ENCODE measurements at places on chromosomes 11 and 22.

- DNase-seq, result peak; percentile 23
These were observed 77.6 kb upstream of the RTL6 start for GRCh38 chr22:44575381-44576268.

- no peak for DNase-seq
These were observed 357.2 kb downstream of the TMEM135 start for GRCh38 chr11:87394924-87395323.

DNA sequence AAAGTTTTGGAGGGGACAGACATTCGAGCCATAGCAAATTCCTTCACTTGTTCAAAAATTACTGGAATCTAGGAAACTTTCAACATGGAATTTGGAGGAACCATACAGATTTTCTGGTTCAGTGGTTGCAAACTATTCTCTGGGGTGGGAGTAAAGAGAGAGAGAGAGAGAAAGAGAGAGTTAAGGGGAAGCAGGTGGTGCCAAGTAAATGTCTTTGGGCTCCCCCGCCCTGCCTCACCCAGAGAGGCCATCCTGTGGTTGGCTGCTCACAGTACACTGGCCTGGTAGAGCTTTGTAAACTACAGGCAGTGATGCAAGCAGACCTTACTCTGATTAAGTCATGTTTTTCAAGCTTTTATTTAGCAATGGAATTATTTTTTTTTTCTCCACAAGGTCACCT lies 82.6 kb downstream of the ADAMTS15 start:
- DNase-seq, result no peak

DNA sequence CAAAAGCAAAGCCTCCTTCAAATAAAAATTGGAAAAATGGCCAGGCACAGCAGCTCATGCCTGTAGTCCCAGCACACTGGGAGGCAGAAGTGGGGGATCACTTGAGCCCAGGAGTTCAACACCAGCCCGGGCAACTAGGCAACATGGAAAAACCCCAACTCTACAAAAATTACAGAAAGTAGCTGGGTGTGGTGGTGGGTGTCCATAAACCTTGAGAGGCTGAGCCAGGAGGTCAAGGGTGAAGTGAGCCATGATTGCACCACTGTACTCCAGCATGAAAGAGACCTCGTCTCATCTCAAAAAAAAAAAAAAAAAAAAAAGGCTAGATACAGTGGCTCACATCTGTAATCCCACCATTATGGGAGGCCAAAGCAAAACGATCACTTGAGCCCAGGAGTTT lies 22.3 kb downstream of the DDX6 start:
- DNase-seq, result no peak

DNA sequence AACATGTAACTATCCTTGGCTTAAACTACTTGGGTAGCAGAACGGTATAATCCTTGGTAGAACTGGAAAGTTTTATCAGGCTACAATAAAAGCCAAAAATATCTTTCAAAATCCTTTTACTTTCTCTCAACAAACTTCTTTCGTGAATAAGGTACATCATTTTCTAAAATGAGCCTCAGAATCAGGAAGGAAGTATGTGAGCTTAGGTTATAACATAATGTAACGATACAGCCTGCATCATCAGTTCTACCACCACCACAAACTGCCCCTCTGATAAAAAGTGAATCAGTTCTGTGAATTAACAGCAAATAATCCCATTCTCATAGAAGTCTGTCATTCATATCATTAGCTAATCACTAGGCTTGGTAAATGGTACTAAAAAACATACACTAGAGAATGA lies 244.3 kb downstream of the SBF2 start:
- DNase-seq, result no peak

- DNase-seq, result no peak
These were observed 20.6 kb downstream of the MRGPRG start for GRCh38 chr11:3197878-3198528.

- DNase-seq, result no peak
These were observed 37.4 kb downstream of the PRR5L start for GRCh38 chr11:36333468-36333867.

DNA sequence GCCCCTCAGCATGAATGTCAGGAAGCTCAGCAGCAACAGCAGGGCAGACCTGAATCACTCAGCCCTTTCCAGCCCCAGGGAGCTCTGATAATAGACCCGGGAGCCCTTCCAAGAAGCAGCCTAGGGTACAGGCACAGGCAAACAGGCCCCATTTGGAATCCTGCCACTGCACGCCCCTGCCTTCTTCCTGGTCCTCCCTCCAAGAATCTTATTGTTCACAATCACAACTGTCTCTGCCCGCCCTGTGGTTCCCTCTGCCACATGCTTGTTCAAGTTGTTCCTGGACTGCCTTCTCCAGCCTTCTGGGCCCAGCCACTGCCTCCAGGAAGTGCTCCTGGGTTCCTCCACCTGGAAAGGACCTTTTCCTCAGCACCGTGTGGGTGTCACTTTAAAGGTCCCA lies 54.6 kb downstream of the LRRC32 start:
- DNase-seq, result no peak
